ENCODE measurements at places on chromosomes 3 and 15.

- DNase-seq: no peak
Measured at GRCh38 chr3:175193815-175194518, 334.8 kb downstream of the NAALADL2 start.

DNA sequence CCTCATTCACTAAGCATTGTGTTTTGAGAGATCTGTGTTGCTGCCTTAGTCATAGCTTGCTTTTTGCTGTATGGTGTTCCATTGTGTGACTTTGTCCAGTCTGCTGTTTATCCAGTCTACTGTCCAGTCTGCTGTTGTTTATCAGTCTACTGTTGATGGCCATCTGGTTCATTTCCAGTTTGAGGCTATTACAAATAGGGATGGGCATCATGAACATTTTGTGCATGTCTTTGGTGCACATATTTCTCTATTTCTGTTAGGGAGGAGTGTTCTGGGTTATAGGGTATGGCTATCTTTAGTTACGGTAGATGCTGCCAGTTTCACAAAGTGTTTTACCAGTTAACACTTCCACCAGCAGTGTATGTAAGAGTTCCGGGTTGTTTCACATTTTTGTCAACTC is 22.2 kb upstream of the CLEC3B start:
- DNase-seq: no peak

DNA sequence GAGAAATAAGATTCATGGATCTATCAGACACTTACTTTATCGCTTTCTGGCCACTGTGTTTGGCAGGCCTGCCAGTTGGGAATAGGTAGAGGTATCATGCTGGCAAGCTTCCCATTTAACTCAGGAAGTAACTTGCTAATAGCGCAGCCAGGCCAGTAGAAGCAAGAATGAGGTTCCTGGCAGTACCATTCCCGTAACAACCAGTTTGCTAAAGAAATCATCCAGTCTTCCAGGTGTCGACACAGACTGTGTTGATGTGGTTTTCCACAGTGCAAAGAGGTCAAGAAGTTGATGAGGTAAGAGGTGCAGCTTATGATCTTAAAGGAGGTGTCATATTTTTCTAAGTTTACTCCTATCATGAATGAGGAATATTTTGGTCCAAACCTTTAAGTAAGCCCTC is 46.2 kb downstream of the DPH6 start:
- no peak for DNase-seq

DNA sequence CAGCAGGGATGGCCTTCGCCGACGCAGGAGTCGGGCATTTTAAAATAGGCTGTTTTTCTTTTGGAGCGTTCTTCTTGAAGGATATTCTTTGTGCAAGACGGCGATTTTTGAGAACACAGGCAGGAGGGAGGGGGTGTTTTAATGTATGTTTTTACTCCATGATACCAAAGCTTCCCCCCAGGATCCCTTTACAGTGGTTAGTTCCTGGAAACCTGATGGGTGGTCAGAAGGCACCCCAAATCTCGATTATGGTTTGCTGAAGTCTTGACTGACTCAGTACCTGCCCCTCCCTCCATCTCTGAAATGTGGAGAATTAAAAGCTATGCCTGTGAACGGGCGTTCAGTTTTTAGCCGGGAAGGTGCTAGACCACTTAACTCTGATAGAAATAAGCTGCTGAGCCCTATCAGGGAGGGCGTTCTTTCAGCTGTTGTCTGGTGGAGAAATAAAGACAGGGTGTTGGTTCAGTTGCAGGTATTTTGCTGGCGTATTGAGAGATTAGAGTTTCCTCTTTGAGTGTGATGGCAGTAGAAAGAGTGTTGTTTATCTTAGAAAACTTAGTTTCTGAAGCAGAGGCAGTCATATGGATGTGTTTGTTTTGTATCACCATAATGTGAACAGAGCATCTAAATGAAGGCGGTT is 3.4 kb downstream of the IGF1R start:
- no peak for DNase-seq

DNA sequence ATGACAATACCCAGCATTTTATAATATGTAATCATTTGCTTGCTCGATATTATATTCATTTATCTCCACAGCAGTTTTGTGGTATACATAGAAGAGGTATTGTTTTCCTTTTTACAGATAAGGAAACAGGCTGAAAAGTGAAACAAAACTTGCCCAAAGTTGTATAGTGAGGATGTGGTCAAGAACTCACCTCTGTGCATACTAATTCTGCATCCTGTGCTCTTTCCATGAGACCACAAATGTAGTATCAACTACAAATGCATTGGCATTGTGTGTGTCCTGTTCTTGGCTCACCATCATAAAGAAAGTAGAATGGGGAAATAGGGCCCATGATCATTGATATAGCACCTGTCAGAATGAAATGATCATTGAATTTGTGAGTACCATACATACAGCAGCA is 167.3 kb downstream of the NECTIN3 start:
- DNase-seq: no peak

DNA sequence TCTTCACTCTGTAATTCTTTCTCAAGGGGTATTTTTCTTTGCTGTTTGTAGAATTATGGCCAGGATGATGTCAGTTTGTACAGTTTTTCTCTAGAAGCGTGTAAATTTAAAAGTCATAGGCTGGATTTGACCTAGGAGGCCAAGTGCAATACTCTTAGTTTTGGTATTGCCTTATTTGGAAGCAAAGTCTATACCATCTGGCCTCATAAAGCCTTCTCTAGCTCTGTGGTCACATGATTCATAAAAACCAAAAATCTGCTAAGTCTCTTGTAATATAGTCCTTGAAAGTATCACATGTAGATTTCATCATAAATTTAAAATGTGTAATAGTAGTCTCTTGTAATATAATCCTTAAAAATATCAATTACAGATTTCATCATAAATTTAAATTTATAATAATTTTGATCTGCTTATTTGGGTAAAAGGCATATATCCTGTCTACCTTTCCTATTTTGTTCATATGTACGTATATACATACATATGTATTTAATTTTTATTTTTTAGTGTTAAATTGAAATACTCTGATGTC is 25.6 kb downstream of the TEX9 start:
- no peak for DNase-seq

DNA sequence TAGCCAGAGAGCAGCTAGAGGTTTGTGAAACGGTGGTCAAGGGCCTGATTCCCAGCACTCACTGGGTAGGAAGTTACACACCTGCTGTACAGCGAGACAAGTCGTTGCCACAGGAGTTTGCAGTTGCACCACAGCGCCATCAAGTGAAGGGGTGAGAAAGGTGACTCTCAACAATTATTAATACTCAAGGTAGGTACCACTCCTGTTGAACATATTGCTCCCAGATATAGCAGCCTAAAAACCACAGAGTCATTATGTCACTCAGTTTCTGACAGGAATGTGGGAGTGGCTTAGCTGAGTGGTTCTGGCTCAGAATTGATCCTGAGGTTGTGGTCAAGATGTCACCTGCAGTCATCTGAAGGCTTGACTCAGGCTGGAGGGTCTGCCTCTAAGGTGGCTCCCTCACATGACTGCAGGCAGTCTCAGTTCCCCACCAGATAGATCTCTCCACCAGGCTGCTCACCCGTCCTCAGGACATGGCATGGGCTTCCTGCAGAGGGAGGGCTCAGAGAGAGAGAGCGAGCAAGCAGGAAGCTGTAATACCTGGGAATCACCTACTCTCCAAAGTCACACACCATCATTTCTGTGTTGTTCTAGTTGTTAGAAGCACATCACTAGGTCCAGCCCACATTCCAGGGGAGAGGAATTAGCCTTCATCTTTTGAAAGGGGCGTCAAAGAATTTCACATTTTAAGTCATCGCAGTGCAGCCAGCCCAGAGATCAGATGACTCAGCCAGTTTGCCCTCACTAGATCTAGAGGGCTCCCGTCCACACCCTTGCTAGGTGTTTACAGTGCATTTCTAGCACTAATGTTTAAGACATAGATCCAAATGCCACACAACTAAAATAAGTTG is 17.0 kb upstream of the ANO10 start:
- no peak for DNase-seq

- no peak for DNase-seq
Measured at GRCh38 chr15:66071160-66071920, 182.2 kb downstream of the MEGF11 start.

DNA sequence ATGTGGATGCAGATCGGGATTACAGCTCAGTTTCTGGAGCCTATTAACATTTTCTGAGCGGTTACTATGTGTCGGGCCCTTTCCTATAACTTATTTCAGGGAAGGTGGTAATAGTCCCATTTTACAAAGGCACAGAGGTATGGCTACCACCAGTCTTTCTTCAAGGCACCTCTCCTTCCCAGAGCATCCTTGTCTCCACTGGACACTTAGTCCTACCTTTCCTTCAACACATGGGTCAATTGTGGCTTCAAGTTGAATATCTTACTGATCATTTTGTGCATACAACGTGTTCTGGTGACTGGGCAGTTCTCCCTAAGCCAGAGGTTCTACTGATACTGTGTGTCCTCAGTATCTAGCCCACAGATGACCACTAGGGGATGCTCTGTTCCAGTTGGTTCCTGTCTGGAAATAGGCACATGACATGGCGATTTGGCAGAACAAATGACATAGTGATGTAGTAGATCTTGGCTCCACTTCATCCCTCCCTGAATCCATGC is 60.7 kb upstream of the CMTM8 start:
- DNase-seq: peak; percentile 65

DNA sequence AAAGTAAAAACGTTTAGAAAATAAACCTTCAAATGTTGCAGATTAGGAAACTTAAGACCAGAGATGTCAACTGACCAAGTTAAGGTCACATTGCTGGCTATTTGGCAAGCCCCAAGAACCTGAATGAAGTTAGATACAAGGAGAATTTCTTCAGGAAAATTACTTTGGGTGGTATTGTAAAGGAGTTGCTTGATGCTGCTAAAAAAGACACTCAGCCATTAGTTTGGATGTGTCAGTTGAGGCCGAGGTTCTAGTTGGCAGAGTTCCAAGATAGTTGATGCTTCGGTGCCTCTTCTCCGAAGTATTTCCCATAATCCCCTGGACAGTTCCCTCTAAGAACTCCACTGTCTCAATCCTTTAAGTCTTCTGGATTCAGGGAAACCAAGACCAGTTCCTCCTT is 24.3 kb downstream of the SIAH2 start:
- DNase-seq: no peak

GRCh38 chr3:128070898-128071591 is 18.8 kb downstream of the SEC61A1 start:
- no peak for DNase-seq

GRCh38 chr15:62087671-62088352 is 21.0 kb downstream of the C2CD4A start:
- no peak for DNase-seq

- no peak for DNase-seq
Measured at GRCh38 chr3:123953735-123954134, 7.3 kb downstream of the CCDC14 start.

DNA sequence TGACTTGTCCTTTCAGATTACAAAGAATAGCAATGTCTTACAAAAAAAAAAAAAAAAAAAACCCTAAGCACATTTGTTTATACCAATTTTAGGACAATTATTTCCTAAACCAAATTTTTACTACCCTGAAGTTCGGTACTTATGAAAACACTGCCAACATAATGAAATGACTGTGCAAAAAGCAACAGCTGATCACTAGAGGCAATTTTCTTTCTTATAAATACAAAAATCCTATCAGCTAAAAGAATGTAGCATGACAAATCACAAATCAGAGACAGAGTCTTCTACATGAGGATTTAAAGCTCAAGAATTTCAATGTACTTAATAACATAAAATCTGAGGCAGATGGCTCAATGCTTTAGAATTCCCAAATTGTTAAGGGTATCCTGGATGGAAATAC is 191.8 kb downstream of the MAGI1 start:
- no peak for DNase-seq

- no peak for DNase-seq
Measured at GRCh38 chr15:34701536-34701935, 53.3 kb downstream of the GJD2 start.

- no peak for DNase-seq
Measured at GRCh38 chr15:39558421-39558820, 22.5 kb upstream of the THBS1 start.

DNA sequence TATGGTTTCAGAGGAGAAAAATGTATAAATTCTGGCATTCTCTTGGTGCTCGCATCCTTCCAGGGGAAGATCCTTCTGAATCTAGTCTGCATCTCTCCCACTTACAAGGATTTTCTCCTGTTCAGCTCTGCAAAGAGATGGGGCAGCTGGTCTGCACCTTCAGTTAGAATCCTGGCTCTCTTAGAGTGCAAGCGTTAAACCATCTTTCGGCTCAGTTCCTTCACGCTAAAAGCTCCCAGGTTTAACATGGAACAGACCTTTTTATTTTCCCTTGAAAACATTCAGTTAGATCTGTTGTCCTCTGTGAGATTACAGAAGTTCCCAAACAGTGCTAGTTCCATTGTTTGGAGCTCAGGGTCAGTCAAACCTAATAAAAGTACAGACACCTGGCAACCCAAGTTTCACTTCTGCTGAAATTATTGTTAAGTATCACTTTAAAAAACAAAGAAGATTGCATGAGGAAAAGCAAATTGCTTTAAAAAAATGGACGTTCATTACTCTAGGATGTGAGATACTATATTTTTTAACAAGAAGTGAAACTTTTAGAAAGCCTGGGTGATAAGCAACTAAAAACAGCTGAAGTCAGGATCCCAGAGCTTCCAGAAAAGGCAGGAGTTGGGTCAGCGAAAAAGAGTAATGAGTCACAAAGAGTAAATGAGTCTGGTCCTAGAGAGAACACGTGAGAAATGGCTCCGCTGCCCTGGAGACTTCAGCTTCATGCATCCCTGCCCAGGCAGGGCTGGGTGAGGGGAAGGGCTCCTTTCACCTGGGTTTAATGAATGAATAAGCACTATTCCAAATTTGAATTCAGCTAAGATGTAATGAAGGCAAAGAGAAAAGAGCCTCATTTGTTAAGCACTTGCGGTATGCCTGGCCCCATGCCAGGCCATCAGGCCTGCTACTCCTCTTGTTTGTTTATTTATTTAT is 63.3 kb downstream of the ABTB1 start:
- DNase-seq: no peak

GRCh38 chr3:195790901-195791300 is 20.8 kb downstream of the MUC4 start:
- DNase-seq: no peak

DNA sequence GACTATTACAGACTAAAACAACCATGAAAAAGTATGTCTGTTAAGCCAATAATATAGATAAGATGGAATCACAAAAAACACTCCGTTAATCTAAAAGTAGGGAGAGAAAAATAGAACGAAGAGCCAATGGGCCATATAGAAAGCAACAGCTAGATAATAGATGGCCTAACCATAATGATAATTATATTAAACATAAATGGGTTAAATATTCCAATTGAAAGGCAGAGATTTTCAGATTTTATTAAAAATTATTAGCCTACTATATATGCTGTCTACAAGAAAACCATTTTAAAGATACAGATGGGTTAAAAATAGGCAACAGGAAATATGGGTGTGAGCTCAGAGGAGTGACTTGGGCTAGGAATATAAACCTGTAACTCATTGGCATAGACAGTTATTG is 76.3 kb downstream of the ATP8B4 start:
- no peak for DNase-seq

GRCh38 chr3:176755977-176756376 is 441.3 kb downstream of the TBL1XR1 start:
- DNase-seq: no peak

- DNase-seq: no peak
Measured at GRCh38 chr3:43759297-43759782, 68.6 kb downstream of the ABHD5 start.
